Activated CD4-positive, alpha-beta T cell treated with anti-CD3 and anti-CD28 coated beads, Interleukin-2, amount 10 ng/mL, durations not matched to agents 7 days and 5 days (primary cell): ENCODE measurements at places on chromosomes 7 and 10.

GRCh38 chr7:80770675-80771081, 132.2 kb downstream of the CD36 start:
- no peak for DNase-seq

GRCh38 chr7:121395494-121395960, 581 bp downstream of the FAM3C start:
- DNase-seq, result peak; percentile 42

GRCh38 chr7:30965372-30965771, 1.6 kb downstream of the GHRHR start:
- no peak for DNase-seq

DNA sequence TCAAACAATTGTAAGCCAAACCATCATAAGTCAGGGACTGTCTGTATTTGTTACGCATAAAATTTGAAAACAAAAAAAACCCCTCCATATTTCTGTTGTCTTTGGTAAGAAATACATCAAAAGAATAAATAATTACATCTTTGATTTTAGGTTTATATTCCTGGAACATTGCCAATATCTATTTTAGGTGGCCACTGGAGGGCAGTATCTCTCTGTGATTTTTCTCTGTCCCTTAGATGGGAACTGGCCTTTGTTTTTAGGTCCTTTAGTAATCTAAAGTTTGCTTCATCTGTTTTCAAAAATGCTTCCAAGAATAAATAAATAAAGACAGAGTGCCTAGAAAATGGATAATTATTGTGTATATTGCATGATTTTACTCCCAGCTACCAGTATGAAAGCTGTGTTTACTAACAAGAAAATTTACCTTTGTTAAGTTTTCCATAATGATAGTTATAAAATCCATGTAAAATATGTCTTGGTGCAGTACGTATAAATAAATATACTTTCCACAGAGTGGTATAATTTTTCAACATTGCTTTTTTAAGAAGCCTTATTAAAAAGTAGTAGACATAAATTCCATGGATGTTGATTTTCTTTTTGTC, 64.2 kb downstream of the PHYHIPL start:
- DNase-seq, result no peak

GRCh38 chr7:2357571-2357970, 2.9 kb downstream of the EIF3B start:
- DNase-seq, result no peak

DNA sequence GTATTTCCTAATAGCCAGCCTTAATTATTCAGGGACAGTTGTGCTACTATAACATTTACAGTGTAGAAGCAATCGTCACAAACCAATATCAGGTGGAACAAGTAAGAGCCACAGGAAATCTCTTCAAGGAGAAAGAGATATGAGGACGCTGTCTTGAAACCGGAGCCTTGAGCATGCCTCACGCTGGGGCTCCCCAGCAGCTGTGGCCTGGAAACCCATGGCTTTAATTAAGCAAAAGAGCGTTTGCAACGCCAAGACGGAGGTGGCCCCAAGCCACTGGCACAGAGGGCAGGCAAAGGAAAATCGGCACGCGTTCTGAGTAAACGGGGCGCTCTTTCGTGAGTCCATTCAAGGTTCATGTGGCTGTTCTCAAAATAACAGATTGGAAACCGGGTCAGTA, 84.4 kb downstream of the C10orf90 start:
- no peak for DNase-seq

GRCh38 chr10:125214283-125214570, 53.9 kb upstream of the CTBP2 start:
- no peak for DNase-seq

DNA sequence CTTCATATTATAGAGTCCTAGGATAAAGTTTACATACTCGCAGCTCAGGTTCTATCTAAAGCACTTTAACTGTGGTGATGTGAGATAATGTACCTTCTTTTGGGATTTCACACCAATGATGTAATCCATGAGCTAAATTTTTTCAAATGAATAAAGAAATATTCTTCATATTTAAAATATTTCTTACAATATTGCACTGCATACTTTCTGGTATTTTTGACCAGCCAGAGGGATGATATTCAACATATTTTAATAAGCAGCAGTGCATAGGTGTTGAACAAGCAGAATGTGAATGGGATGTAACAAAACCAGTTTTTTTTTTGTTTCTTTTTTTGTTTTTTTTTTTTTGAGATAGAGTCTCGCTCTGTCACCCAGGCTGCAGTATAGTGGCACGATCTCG, 73.2 kb upstream of the TRIM24 start:
- DNase-seq, result no peak

DNA sequence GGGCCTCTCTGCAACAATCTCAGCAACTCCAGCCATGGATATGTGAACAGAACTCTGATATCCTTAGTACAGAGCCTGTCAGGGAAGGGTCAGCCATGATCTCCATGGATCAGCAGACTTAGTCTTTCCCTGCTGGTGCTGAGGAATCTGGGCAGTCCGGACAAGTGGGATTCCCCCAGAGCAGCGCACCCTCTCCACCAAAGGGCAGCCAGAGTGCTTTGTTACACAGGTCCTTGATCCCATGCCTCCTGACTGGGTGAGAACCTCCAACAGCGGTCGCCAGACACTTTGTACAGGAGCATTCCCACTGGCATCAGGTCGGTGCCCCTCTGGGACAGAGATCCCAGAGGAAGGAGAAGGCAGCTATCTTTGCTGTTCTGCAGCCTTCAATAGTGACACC, 38.9 kb downstream of the TPK1 start:
- DNase-seq, result no peak

- DNase-seq, result no peak
Measured at GRCh38 chr7:1950066-1950451, 280.0 kb downstream of the ELFN1 start.

DNA sequence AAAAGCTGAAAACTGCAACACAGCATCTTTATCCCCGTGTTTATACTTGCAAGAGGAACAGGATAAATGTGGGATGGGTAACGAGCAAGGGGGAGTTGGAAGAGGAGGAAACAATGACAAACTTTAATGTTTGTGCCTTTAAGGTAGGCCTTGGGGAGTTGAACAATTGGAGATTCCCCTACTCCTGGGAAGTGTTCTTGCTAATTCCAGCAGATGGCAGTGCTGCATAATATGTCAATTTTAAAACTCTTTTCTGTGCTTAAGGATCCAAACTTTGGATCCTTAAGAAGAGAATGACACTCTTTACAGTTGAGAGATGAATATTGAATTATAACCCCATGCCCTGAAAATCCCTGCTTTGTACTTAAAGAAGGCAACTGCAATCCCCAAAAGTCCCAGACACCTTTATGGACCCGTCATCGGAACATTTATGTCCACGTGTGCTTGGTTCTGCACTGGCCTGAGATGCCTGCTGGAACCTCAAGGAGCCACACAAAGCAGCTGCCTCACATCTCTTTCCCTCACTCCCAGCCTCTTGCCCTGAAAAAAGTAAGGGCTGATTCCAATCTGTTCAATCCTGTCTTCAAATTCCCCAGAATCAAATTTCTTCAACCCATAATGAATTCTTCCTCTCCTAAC, 12.0 kb downstream of the IFIT5 start:
- DNase-seq, result peak; percentile 34

- no peak for DNase-seq
Measured at GRCh38 chr10:21518149-21518640, 7.3 kb downstream of the SKIDA1 start.

GRCh38 chr10:31593124-31593523, 274.1 kb downstream of the ZEB1 start:
- DNase-seq, result no peak

GRCh38 chr7:16719699-16720098, 33.9 kb upstream of the TSPAN13 start:
- DNase-seq, result no peak

- DNase-seq, result no peak
Measured at GRCh38 chr7:5838761-5839500, 41.7 kb upstream of the OCM start.

DNA sequence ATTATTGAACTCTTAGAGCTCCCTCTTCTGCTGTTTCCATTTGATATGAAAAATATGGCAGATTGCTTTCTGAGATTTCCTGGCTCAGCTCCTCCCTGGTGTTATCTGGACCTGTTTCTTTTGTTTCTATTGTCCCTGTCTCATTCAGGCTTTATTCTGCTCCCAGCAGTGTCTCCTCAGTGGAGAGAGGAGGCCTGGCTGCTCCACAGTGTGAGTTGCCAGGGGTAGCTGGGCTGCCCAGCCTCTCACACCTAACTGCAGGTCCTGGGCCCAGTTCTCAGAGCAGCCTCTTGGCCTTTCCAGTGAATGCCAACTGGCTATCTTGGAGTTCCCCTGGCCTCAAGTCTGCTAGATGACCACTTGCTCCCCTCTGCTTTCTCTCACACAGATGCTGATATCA, 127.0 kb downstream of the VPS41 start:
- DNase-seq, result no peak
